ENCODE measurements at places on chromosomes 13 and 19.

DNA sequence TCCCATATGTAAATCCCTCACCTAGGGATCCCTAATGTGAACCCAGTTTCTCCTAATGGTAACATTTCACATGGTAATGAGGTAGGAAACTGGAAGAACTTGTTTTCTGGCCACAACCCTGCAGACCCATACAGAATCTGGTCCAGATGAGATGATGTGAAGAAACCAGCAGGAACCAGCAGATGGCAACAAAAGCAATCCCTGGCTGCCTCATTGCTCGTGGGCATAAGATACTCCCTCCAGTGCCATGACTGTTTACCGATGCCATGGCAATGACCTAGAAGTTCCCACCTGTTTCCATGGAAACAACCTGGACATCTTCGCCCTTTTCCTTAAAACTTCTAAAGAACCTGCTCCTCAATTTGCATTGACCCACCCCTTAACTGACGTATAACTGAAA lies 1.4 kb upstream of the CD209 start:
- DNase-seq, result peak; percentile 55

GRCh38 chr13:104296286-104296685 lies 1230.1 kb upstream of the SLC10A2 start:
- DNase-seq, result no peak

DNA sequence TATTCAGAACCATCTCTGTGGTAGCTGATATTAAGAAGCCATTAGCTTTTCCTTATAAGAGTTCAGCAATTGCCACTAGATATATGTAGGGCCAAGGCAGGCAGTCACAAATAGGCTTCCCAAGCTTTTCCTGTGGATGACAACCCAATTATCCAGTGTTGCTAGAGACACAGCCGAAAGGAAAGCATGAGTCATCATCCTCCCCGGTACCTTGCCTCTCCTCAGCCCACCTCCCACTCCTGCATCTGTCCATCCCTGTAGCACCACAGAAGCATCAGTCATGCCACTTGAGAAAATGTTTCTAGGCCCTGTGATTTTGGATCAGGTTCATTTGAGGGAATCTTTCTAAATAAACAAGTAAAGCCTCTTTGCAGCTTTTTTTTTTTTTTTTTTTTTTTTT lies 204.3 kb downstream of the DNAJC15 start:
- DNase-seq, result no peak

- no peak for DNase-seq
These were observed 62.9 kb upstream of the OXGR1 start for GRCh38 chr13:97057176-97057575.

DNA sequence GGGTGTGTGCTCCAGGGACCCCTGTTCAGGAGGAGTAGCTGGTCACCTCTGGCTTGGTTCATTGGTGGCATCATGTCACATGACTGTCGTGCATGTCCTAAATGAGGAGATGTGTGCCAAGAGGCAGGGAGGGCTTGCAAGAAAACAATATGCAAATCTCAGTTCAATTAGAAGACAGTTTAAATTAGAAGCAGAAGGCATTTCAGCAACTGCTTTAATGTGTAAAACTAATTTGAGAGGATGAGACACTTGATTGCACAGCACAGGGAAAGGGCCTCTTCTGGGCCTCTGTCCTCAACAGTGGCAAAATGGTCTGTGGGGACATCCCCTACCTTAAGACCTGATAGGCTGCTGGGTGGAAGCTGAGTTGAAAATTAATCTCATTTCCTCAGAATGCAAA lies 54.6 kb downstream of the SPATA13 start:
- no peak for DNase-seq

- DNase-seq, result no peak
These were observed 3.1 kb upstream of the ZNF471 start for GRCh38 chr19:56504581-56504980.

DNA sequence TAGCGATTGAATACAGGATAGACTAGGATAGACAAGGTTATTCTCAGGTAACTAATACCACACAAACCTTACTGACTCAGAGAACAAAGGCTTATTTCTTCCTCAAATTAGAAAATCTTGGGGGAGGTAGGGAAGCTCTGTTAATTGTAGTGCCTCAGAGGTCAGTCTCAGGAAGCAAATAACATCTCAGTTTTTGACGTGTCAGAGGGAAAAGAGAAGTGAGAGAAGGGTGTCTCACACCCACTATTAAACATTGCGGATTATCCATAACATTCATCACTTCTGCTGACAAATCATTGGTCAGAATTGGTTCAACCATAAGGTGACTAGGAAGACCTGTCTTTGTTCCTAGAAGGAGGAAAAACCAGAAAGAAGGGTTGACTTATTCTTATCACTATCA lies 579.4 kb upstream of the MIR17HG start:
- no peak for DNase-seq

GRCh38 chr19:17214508-17215126 lies 540 bp upstream of the USE1 start:
- DNase-seq, result no peak

DNA sequence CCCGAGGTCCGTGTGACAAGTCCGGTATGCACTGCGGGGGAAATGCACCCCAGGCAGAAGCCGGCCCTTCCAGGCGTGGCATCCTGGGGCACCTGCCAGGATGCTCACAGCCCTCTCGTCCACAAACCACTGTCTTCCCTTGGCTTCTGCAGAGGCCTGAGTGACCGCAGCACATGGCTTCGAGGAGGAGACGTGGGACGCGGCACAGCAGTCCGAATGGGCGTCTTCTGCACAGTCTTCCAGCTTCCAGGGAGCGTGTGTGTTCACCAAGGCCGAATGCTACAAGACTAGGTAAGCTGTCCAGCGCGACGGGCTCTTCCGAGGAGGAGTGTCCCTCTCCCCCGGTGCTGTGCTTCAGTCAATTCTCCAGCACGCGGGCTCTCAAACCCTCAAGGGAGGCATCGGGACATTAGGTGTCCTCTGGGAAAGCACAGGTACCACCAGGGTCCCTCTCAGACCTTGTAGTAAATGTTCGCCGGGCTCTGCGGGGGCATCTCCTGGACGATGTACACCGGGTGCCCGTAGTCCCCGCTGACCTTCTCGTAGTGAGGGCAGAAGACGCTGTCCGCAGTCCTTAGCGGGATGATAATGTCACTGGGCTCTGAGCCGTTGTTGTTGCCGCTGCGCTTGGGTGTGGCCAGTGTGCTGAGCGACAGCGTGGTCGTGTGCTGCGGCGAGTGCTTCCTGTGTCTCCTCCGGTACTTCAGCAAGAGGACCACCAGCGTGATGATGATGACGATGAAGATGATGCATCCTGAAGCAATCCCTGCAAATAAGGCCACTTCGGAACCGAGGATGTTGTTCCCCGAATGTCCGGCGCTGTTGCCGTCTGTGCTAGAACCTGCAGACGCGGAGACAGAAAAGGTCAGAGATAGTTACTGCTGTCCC lies 42.6 kb downstream of the EFNB2 start:
- DNase-seq, result peak; percentile 66

- DNase-seq, result peak; percentile 67
These were observed 8.5 kb upstream of the LILRB3 start for GRCh38 chr19:54231077-54231931.

DNA sequence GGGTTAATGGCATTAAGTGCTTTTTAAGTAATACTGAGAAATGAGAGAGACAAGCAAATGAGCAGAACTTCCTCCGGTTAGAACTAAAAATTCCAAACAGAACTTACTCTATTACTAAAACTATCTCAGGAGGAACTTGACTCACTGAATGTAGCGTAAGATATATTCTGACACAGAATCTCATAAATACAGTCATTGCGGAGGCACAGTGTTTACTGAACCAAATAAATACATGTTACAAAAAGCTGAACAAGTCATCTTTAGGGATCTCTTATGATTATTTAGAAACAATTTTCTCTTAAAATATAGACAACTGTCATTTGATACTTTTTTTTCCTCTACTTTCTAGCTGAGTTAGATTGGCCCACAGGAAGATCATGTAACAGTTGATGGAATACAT lies 283.1 kb downstream of the KLF12 start:
- no peak for DNase-seq

GRCh38 chr13:101919541-101920181 lies 467.2 kb downstream of the ITGBL1 start:
- peak; percentile 14 for DNase-seq

DNA sequence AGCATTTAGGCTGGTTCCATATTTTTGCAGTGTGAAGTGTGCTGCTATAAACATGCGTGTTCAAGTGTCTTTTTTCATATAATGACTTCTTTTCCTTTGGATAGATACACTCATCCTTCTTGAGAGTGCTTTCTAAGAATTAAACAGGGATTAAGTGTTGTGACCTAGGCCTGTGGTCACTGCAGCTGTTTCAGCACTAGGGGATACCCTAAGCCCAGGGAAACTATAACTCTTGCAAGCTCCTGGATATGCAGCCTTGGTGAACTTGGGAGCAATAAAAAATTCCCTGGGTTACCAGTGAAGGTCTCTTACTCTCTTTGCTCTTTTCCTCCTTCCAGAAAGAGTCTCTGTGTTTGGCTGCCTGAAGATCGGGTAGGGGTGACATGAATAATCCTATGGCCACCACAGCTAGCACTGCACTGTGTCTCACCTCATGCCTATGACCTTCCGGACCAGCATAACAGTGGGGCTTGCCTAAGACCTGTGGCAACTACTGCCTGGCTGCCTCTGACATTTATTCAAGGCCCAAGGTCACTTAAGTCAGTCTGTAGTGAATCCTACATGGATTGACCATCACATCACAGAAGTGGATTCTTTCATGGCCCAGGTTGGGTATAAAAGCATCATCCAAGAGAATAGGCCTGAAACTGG lies 799.7 kb downstream of the DACH1 start:
- no peak for DNase-seq

- DNase-seq, result no peak
These were observed 429.2 kb upstream of the HTR2A start for GRCh38 chr13:47326061-47326460.

DNA sequence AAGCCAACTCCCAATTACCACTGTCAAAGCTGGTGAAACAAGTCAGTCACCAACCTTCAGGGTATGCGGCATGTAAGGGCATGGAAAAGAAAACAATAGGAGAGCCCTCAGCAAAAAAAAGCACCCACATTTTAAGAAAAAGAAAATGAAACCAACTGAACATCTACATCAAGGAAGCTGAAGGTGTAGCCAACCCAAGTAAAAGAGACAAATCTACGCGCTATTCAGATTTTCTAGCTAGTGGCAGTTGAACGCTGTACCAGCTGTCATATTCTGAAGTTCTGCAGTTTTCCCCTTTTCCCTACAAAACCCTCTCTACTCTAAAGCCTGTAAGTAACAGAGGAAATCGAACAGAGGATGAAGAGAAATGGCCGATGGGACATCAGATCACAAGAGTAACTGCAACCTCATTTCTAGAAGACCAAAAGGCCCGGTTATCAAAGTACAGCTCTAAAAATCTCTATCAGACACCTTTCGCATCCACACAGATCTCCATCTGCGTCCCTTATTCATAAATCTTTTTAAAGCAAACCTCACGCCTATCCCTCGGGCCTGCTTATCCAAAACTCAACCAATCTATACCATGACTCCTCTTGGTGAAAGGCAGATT lies 1.4 kb downstream of the MYCBP2 start:
- DNase-seq, result peak; percentile 31

- DNase-seq, result no peak
These were observed 16.0 kb downstream of the CRTC1 start for GRCh38 chr19:18699403-18700054.

- no peak for DNase-seq
These were observed 4.6 kb downstream of the TCF3 start for GRCh38 chr19:1647501-1648458.

GRCh38 chr19:45554481-45554880 lies 30.1 kb downstream of the OPA3 start:
- DNase-seq, result no peak

DNA sequence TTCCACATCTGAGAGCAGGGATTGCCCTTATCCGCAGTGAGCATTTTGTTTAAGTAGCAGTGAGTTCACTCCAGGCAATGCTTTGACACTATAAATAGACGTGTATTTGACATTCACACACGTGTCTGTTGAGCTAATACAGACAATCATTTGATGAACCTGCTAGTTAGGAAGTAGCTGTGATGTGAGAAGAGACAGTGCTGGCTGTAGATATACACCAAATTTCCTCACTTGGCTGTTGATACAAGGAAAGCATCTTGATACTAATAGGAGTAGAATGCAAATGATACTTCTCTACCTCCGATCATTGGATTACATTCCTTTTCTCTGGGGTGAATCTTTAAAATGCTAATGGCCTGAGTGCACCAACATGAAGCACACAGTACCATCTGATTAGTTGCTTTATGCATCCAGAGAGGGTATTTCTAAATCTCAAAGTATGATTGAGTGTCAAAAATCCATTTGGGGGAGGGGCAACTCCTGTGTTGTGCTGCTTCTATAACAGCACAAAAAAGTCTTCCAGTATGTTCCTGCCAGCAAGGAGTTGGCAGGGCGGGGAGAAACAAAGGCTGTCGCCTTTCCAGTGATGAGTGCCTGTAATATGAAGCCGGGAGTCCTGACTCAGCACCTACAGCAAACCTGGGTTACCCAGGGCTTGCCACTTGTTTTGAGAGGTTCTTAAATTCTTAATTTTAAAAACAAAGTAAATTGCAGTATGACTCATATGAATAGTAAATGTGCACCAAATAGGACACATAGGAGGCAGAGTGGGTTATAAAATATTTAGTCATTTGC lies 7.0 kb downstream of the CUL4A start:
- no peak for DNase-seq

GRCh38 chr13:98622931-98623331 lies 46.0 kb upstream of the STK24 start:
- DNase-seq, result peak; percentile 75

DNA sequence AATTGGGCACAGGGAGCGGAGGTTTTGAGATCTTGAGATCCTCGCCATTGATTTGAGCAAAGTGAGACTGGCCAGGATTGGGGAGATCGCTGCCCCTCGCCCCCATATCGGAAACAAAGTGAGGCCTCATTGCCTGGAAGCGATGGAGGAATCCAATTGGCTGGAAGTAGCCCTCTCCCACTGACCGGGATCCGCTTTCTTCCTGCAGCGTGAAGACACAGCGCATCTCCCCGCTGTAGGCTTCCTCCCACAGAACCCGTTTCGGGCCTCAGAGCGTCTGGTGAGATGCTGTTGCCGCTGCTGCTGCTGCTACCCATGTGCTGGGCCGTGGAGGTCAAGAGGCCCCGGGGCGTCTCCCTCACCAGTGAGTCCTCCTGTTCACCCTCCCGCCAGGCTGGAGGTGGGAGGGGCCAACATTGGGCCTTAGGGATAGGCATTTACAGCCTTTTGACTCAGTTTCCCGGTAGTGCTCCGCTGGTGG lies 438 bp downstream of the PRKCSH start:
- DNase-seq, result peak; percentile 50

DNA sequence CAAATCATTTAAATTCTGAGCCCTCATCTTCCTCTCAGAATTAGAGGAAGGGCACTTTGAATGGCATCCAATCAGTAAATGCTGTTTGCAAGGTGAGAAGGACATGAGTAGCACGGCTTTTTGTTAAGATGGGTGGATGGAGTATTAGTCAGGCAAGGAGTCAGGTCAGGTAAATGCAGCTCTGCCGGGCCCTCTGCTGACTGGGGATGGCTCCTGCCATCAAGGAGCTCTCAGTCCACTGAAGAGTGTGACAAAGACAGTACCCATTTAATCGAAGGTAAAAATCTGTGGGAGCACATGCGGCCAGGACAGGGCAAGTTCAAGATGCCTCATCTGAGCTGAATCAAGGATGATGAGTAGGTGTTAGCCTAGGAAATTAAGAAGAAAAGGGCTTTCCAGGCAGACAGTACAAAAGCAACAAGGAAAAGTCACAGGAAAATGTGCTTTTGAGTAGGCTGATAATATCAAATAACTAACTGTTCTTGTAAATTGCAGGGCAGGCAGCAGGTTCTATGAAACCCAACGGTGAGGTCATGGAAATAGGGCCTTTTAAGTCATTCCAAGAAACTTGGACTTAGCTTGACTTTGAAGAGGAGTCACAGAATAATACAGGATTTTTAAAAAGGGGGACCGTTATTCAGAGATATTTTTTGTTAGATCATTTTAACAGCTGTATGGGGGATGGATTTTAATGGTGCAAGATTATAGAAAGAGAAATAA lies 670.5 kb upstream of the ARGLU1 start:
- DNase-seq, result no peak

Data from NB4 (cell line).